Activated CD8-positive, alpha-beta memory T cell treated with anti-CD3 and anti-CD28 coated beads, Interleukin-2, amount 50 U/mL, for 4 hours (primary cell): ENCODE measurements at places on chromosomes 7 and 10.

GRCh38 chr10:102280397-102281101, 35.2 kb downstream of the GBF1 start:
- no peak for DNase-seq

DNA sequence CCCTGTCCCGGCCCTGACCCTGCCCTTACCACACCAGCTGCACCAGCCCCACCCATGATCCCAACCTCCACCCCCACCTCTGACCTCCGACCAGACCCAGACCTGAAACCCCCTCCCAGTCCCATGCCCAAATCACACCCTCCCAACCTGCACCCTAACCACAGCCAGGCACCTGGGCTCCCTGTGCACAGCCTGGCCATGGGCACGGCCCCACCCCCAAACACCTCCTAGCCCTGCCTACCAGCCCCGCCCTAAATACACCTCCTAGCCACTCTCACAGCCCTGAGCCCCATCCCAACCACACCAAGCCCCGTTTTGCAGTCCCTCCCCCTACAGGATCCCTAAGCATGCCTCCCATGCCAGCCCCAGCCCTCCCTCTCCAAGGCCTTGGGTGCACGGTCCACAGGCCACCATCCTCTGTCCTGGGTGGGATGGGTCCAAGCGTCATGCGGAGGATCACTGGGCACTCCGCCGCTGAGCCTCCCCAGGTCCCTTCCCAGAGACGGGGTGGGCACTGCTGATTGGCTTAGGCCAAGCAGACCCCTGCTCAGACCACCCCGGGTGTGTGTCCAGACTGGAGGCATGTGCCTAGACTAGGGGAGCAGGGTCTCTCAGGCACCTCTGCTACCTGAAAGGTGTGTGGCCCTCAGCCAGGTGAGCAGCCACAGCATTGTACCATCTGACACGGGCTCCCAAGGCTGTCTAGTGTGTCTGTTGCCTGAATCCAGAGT, 30.1 kb downstream of the INSIG1 start:
- DNase-seq, result no peak

DNA sequence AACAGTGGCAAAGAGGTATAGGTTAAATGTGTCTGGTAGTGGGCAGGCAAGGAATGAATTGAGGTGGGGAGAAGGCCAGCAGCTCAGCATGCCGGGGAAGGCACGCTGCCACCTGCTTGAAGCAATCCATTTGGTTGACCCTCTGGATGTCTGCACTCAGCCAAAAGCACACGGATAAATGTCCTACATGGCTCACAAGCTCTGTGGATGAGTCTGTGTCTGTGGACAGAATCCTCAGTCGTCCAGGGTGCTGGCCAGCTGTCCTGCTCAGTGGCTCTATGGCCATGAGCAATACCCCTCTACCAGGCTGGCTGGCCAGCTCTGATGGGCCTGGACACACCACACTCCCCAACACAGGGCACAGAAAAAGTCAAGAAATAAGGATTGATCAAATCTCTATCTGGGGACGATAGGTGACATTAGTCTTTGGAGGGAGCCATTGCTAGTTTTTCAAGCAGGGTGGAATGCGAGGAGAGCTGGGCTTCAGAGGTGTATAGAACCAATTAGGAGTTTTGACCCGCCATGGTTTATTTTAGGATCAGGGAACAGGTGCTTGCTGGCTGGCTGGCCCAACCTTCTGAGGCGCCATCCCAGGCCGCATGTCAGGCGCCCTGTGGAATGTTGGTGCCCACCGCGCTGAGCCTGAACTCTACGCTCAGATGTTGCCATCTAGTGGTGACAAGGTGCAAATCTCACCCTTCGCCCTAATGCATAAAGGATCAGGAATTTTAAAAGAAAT, 493.4 kb downstream of the TNS3 start:
- no peak for DNase-seq

GRCh38 chr7:30163231-30163894, 28.6 kb downstream of the MTURN start:
- DNase-seq, result no peak

DNA sequence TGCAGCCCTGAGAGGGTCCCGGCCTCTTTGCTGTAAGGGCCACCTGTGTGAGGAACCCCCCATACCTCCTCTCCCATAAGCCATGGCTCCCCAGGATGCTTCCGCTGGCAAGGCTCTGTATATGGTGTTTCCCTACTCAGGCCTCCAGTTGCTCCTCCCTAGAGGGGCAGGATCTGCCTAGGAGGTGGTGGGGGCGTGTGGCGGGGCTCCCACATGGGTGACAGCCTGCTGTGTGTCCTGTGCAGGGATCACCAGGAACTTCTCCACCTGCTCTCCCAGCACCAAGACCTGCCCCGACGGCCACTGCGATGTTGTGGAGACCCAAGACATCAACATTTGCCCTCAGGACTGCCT, 25.7 kb upstream of the CSGALNACT2 start:
- no peak for DNase-seq

GRCh38 chr10:44306762-44307161, 78.1 kb downstream of the CXCL12 start:
- no peak for DNase-seq

- DNase-seq, result peak; percentile 19
Observed at GRCh38 chr7:64045301-64046040, at the start of gene ZNF727. TSS of gene ZNF727 (plus strand) at chr7:64045434. CDS start at chr7:64045622, 188 bp downstream.

- no peak for DNase-seq
Observed at GRCh38 chr10:17056781-17057428, 72.7 kb downstream of the CUBN start.

DNA sequence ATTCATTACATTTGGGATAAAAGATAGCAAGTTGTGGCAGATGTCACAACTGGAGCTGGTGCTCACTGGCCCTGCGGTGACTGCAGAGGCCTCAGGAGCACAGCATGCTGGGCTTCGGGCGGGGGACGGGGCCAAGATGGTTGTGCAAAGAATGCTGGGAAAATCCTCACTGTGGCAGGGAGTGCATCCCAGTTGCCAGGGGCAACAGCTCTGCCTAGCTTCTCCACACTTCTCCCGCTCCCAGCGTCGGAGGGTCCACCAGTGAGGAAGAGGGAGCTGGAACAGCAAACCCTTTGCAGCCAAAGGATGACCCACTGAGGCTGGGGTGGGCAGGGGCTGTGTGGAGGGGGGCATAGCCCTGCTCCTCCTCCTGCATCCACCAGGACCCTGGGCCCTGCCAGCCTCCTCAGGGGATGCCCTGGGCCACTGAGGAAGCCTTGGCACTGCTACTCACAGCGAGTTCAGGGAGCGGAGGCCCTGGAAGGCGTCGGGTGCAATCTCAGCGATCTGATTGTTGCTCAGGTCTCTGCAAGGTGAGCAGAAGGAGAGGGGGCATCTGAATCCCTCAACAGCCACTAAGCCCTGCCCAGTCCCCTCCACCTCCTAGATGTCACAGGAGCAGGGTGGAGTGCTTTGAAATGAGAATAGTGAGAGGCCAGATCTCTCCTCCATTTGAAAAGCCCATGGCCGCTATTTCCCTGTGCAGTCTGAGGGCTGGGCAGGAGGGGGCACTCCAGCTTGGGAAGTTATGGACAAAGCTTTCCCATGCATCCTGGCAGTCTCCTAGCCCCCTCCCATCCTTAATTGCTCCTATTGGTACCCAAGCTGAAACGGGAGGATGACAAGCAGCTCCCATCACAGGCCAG, 126.5 kb downstream of the SLIT1 start:
- DNase-seq, result no peak

DNA sequence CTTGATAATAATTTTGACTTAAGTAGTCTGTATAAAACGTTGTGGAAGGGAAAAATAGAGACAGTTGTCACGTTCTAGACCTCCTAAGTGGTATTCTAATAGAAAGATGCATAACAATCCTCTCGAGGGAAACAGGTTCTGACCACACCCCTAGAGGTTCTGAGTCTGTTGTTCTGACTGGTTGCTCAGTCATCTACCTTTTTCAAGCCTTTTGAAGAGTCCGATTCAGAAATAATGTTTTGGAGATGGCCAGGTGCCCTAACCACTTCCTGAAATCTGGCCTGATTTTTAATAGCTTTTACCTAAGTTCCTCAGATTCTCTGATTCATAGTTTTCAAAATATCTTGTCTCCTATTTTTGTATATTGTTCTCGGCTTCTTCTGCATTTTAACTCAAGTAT, 175.6 kb downstream of the HDAC9 start:
- DNase-seq, result no peak

DNA sequence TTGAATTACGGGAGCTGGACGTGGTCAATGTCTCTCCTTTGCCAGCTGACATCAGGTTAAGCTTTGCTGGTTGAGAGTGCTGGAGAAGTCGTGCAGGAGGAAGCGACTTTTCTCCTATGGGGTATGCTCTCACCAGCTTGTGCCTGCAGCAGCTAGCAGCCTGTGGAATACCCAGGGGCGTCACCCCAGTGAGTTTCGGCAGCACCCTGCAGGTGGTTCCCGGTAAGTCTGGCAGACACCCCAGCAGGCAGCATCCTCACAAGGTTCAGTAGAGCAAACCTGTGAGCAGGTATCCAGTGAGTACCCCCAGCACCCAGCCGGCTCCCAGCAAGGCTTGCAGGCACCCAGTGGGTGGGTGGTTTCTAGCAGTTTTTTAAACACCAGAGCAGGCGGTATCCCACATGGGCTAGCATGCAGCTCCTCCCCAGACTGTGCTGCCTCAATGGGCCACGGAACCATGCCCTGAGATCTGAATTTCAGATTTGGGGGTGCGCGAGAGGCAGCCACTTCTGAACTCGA, 74.8 kb upstream of the SVIL start:
- DNase-seq, result no peak

GRCh38 chr7:126803060-126803665, 449.6 kb downstream of the GRM8 start:
- DNase-seq, result peak; percentile 15

DNA sequence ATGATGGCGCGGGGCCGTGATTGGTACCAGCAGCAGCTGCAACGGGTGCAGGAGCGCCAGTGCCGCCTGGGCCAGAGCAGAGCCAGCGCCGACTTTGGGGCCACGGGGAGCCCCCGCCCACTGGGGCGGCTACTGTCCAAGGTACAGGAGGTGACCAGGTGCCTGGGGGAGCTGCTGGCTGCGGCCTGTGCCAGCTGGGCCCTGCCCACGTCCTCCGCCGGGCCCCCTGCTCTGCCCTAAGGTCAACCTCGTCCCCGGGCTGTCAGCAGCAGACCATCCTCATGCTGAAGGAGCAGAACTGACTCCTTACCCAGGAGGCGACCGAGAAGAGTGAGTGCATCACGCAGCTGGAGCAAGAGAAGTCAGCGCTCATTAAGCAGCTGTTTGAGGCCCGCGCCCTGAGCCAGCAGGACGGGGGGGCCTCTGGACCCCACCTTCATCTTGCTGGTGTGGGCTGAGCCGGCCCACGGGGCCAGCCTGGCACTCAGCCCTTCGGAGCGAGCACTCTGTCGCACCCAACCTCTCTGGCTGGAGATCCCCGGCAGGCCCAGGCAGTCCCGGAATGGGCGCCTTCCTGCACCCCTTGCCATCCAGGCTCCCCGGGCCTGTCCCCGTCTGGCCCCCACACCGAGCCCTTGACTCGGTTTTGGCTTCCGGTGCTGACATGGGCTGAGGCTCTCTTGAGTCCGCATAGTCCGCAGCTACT, 24.6 kb upstream of the ZNF716 start:
- no peak for DNase-seq

GRCh38 chr10:91589658-91590035, 43.2 kb downstream of the PPP1R3C start:
- DNase-seq, result no peak

- no peak for DNase-seq
Observed at GRCh38 chr7:115747174-115747573, 283.4 kb downstream of the TFEC start.

DNA sequence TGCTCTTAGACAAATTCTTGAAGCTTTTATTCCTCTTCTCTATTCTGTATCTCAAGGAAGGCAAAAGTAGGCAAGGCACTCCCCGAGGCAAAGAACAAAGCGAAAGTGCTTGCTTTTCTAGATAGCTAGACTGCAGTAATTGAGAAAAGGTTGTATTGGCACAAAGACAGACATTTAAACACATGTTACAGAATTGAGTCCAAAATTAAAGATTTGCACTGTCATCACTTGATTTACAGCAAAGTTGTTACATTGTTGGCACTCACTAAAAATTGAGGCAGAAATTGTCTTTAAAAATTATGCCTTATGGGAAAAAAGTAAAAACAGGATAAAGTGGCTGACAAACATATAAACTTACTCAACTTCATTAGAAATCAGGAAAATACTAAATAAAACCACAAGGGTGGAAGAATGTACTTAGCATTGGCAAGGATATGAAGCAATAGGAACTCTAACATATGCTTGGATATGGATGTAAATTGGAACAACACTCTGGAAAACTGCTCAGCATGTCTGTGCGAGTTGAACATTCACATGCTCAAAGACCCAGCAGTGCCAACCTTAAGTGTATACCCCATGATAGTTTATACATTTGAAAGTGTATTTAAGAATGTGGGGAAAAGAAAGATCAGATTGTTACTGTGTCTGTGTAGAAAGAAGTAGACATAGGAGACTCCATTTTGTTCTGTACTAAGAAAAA, 491.3 kb downstream of the GLRX3 start:
- no peak for DNase-seq
